Caudate nucleus (tissue), 63 donors: ENCODE measurements at places on chromosomes 1 and 21.
A peak's percentile ranks its signal among the peaks of the same experiment; 100 is the strongest.

DNA sequence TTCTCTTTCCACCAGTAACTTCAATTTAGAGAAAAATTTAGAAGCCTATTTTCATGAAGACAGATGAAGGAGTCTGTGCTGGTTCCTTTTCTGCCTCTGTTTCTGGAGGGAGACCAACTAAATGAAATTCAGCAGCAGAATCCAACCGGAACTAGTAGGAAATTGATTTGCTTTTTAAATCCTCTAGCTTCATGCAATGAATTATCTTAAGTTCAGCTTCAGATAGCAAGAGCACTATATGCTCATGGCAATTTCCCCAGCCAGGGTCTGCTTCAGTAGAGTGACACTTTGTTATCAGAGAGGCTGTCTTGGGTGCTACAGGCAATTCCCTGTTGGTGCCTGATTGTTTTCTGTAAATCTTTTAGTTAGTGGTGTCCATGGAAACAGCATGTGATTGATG is 189.7 kb downstream of the SLC35F3 start:
- no peak for DNase-seq

- DNase-seq = no peak
These were observed 87.3 kb downstream of the TBX15 start for GRCh38 chr1:118900643-118901440.

DNA sequence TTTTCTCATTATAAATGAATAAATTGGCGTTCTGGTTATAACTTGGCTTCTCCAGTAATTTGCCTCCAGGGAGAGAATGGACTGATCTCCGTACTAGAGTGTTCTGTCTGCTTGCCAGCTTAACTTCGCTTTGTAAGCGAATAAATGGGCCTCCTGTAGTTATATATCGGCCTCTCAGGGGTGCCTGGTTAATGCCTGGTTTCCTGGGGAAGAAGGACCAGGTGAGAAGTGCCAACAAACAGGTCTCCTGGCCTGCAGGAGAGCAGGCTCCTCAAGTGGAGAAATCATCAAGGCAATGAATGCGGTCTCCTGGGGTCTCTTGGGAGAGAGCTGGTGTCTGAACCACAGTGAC is 107.4 kb upstream of the SERBP1 start:
- DNase-seq = peak; percentile 7

DNA sequence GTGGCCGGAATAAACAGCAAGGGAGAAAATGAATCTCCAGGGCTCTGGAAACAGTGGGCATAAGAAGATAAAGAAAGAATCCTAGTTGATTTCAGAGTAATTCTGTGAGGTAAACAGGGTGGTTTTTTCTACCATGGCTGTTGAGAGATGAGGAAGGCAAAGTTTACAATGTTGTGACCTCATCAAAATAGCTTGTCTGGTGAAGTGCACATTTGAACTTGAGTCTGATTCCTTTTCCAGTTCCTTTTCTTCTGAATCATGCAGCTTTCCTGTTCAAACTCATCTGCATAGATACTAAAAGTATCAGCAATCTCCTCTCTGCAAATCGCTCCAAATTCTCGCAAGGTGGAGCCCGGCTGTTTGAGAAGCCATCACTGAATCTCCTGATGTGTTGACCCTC is 161.7 kb downstream of the PLPP3 start:
- DNase-seq = no peak

GRCh38 chr1:55803429-55803828 is 588.3 kb upstream of the USP24 start:
- no peak for DNase-seq

DNA sequence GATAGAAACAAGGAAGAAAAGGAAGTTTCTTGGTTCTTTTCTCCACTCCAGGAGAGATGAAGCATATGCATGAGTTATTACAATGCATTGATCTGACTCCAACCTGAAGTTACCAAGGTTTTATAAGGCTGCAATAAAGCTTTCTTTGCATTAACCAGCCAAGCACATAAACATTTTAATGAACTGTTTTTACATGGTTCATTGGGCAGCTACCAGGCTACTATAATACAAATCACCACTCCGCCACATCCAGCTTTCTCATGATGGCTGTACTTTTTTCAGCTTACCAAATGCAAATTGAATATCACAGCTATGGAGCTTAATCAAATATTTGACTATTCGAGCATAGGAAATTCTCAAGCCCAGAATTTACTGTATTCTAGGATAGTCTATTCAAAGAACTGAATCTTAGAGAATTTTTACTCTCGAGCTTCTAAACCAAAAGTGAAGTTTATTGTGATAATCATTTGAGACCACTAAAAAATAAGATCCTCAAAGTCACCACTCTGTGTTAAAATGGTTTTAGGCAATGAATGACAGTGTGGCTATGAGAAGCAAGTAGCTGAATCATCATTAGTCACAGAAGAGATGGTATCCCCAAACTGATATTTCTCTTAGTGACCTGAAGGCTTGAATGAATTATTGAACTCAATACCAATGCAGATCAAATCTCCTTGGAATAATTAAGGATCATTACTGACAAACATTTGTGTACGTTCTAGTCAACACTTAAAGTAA is 58.6 kb upstream of the ZNF281 start:
- DNase-seq = no peak

GRCh38 chr1:212635141-212635631 is 26.6 kb downstream of the ATF3 start:
- no peak for DNase-seq

DNA sequence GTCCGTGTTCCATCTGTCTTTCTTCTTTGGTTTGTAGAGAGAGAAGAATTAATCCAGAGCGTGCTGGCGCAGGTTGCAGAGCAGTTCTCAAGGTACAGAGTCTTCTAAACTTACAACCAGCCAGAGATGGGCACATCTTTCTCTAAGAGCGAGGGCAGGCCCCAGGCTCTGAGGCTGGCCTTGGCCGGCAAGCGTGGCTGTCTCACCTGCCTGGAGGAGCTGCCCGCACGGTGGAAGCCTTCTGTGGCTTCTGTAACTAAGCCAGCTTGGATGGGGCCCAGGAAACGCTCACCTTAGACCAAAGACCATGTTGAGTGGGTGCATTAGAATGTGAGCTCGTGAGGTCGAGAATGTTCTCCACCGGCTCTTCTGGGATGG is 78.6 kb downstream of the PDE9A start:
- no peak for DNase-seq

GRCh38 chr1:231856426-231856825 is 229.8 kb downstream of the DISC1 start:
- no peak for DNase-seq

GRCh38 chr1:6184083-6184783 is 4.1 kb upstream of the CHD5 start:
- DNase-seq = no peak

DNA sequence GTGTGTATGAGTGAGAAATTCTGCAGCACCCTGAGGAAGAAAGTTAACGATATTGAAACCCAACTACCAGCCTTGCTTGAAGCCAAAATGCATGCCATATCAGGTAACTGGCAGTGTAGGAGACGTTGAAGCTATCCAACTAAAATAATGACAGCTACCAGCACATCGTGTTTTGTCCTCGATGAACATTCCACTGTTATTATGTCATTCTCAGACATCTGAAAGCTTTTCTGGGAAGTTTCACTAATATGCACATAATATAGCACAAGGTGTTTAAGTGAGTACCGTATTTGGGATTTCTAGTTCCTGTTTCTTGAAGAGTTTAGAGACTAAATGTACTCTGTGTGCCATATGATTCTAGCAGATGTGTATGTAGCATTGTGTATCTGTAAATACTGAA is 173.5 kb downstream of the DISC1 start:
- no peak for DNase-seq

DNA sequence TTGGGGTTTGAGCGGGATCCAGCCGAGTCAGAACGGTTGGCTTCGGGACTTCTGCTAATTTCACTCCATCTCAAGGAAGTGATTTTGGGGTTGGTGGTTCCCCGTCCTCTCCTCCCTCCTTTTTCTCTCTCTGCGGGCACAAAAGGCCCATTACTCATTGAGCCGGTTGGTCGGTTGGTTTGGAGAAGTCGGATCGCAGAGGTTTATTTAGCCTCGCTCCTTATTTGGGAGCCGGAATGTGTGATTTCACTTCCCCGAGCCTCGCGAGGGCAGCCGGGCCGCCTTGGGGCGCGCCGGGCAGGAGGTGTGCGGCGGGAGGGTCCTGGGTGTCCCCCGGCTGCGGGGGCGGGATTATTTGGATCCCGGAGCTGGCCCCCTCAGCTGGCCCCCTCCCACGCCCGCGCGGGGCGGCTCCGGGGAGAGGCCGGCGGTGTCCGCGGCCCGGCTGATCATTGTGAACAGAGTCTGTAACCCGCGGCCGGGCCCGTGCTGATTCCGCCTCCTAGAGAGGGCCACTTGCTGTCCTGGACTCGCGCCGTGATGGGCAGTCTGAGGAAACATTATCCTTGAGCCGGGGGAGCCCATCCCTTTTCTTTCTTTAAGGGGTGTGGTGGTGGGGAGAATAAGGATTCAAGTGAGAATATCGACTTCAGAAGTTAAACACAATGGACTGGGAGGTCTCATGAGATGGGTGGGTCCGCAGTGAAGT is 1.2 kb downstream of the MAPKAPK2 start:
- no peak for DNase-seq

GRCh38 chr21:31347435-31348032 is 3.5 kb upstream of the TIAM1 start:
- no peak for DNase-seq

DNA sequence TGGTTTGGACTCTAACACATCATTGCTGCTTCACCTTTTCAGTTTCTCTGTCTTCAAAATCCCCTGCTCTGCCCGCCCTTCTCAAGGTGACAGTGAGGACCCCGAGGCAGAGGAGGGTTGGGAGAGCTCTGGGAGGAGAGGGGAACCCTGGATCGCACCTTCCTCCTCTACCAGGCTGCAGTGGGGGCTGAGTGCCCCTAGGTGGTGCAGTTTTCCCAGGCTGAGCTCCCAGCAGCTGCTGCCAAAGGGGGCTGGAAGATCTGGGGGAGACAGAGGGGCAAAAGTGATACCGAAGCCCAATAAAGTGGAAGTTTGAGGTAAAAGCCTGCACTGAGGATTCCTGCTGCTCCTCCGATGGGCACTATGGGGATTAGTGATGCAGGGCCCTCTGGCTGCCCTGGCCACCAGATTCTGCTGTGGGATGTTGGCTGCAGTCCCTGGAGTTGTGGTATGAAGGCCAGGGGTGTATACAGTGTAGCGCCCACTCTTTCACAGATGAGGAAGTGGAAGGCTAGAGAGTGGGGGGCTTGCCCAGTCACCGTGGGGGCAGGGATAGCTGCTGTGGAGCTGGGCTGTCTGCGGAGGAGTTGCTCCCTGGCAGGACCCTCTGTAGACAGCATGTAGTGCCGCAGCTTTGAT is 40.7 kb upstream of the SCMH1 start:
- DNase-seq = no peak

DNA sequence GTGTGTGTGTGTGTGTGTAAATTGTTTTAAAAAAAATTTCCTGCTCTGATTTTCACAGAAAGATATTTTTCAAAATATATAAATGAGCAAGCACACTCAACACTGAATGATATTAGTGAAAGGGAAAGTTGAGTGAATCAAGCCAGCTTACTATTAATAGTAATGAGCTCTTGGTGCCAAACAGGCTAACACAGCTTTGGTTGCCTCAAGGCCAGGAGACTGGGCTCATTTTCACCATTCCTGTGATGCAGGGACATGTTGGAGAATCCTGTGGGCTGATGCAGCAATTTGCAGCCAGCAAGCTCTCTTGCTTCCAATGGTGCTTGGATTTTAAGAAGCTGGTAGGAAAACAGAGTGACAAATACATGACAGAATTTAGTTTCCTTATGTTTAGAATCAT is 30.2 kb downstream of the PLA2G4A start:
- no peak for DNase-seq

- DNase-seq = no peak
These were observed 208.2 kb upstream of the USP24 start for GRCh38 chr1:55423376-55423775.

- DNase-seq = no peak
These were observed 54.5 kb upstream of the PLXNA2 start for GRCh38 chr1:208298593-208299269.

GRCh38 chr1:198497326-198498102 is 43.0 kb downstream of the ATP6V1G3 start:
- no peak for DNase-seq

GRCh38 chr1:222991908-222992307 is 151.1 kb downstream of the TLR5 start:
- DNase-seq = no peak

DNA sequence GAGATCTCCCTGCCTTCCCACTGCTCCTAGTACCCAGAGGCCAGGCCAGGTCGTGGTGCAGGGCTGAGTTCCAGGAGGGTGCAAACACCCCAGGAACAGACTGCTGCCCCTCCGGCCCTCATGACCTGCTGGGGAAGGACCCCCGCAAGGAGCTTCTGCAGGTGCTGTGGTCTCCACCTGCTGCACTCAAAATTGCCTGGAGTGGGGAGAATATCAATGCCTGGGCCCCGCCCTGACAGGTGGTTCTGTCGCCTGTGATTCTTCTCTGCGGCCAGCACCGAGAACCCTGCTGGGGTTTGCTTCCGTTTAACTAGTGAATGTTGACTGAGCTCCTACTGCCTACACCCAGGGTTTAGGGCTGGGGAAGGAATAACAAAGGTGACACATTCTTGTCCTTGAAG is 2.1 kb upstream of the TFF3 start:
- no peak for DNase-seq

DNA sequence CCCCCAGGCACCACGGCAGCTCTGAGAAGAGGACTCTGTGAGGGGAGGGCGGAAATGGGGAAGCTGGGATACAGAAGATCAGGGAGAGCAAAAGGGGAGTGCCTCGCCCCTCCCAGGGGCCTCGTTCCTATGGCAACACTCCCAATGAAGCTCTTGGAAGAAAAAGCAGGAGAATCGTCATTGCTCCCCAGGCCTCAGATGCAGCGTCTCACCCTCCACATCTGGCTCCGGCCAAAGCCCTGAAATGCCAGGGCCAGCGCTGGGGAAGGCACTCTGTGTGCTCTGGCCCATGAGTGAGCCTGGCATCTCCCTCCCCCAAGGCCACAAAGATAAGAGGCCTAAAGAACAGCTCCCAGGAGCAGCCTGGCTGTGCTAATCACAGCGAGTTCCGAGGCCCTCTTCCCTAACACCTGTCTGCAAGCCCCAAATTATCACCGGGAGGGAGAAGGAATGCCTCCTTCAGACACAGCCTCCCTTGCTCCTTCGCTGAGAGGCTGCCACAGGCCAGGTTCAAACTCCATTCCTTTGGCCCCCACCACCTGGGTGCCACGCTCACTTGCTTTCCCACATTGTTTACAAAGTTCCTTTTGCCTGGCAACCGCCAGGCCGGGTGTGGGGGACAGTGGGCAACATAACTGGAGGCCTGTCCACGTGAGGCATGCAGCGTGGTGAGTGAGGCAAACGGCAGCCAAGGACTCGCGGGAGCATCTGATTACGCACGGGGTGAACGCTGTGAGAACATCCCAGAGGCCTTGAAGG is 27.8 kb downstream of the ECE1 start:
- DNase-seq = peak; percentile 14

DNA sequence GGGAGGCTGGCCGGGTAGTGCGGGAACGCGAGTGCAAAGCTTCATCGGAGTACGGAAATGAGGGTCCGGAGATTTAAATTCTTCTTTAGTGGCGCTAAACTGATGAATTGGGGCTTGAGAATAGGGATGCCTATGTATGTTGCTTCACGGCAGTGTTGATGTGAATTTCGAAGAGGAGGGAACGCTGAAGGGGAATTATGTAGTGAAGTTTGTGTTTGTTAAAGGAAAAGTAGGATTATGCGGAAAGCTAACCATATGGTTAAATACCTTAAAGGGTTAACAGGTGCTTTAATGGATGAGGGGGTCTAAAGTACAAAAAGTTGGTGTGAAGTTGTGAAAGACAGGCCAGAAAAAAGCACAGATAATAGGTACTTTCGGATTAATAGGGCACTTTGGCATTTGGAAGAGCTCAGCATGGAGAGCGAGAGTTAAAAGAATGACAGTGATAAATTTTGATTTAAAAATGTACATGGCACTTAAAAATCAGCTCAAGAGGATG is 1.4 kb downstream of the HS2ST1 start:
- no peak for DNase-seq

GRCh38 chr1:25794325-25794724 is 5.7 kb upstream of the SELENON start:
- DNase-seq = no peak
